ENCODE measurements at places on chromosomes 3 and 15.

- DNase-seq = no peak
Observed at GRCh38 chr15:58966698-58967097, 20.8 kb upstream of the RNF111 start.

DNA sequence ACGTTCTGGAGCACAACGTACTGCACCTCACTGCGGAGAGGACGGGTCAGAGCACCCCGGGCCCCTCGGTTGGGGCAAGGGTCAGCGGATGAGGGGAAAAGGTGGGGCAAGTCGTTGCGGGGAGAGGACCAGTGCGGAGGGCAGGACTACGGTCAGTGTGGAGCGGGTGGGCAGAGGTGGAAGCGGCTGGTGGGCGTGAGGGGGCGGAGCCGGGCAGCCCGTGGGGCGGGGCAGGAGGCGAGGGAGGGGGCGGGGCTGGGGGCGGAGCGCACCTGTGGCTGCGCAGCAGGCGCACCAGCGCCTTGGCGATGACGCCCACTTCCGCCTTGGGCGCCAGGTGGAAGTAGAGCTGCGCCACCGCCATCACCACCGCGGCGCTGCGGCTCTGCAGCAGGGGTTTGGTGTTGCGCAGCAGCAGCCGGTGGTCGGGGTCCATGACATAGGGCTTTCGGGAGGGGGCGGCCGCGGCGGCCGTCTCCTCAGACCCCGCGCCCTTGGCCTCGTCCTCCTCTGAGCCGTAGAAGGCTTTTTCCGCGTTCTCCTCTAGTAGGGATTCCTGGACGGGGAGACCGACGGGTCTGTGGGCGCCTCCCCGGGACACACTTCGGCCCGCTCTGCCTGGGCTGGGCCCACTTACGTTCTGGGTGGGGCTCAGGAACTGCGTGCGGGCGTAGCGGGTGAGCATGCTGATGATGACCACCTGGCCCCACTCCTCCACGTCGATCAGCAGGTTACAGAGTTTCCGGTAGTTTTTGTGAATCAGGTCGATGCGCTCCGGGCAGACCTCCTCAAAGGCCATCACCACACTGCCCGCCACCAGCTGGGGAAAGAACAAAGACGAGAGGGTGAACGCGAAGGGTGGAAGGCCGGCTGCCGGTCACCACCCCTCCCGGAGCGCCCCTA is 29.2 kb downstream of the AP3B2 start:
- no peak for DNase-seq

DNA sequence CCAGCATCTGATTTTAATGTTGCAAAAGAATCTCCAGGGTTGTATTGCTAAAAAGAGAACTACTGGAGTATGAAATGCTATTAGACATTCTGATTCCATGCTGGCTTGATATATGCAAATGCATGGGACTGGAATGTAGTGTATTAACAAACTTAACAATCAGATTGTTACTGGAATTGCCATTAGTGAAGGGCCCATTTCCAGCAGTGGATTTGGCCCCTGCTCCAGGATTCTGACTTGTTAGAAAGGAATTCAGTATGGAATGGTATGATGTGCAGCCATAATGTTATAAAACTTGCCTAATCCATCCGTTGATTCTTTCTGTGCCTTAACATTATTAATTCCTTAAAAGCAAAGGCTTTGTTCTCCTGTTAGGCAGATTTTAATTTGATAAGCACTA is 7.9 kb downstream of the ARRDC4 start:
- DNase-seq = peak; percentile 78

GRCh38 chr3:173976281-173976680 is 578.7 kb downstream of the NLGN1 start:
- DNase-seq = no peak

DNA sequence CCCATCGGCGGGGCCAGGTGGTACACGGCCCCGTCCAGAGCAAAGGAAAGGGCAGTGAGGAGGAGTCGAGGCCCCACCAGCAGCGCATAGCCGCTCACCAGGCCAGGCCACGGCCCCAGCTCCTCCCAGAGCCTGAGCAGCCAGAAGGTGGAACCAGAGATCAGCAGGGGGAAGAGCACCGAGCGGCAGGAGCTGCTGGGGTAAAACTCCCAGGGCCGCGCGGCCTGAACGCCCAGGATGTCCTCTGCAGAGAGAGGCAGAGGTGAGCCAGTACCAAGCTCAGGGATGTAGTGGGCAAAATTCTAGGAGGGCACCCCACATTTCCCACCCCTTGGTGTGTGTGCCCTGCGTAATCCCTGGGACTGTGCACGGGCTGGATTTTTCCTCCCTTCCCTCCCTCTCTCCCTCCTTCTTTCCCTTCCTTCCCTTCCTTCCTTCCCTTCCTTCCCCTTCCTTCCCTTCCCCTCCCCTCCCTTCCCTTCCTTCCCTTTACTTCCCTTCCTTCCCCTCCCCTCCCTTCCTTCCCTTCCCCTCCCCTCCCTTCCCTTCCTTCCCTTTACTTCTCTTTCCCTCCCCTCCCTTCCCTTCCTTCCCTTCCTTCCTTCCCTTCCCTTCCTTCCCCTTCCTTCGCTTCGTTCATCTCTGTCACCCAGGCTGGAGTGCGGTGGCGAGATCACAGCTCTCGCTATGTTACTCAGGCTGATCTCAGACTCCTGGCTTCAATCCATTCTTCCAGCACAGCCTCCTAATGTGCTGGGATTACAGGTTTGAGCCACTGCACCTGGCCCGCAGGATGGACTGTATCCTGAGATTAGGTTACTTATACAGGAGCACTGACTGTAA is 6.3 kb upstream of the NCBP2 start:
- DNase-seq = no peak

- no peak for DNase-seq
Observed at GRCh38 chr3:161274691-161275298, 53.7 kb downstream of the NMD3 start.

GRCh38 chr15:60054472-60054871 is 50.4 kb downstream of the FOXB1 start:
- no peak for DNase-seq

DNA sequence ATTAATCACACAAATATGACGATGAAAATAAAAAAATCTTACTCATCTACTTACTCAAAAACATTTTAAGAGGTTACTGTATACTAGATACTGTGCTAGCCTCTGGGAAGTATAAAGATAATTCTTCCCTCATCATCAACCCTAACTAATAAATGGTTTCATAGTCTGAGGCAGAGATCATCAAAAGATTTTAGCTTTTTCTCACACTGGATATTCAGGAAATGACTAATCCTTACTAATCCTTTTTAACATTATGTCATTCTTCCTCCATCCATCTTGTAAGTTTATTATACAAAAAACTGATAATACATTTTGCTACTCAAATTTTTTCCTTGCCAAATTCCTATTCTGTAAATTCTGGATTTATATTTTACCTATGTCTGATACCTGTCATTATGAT is 29.7 kb downstream of the ACAD11 start:
- no peak for DNase-seq

- no peak for DNase-seq
Observed at GRCh38 chr3:192817053-192817452, 89.7 kb upstream of the FGF12 start.
